ENCODE measurements at places on chromosomes 11 and 22.

DNA sequence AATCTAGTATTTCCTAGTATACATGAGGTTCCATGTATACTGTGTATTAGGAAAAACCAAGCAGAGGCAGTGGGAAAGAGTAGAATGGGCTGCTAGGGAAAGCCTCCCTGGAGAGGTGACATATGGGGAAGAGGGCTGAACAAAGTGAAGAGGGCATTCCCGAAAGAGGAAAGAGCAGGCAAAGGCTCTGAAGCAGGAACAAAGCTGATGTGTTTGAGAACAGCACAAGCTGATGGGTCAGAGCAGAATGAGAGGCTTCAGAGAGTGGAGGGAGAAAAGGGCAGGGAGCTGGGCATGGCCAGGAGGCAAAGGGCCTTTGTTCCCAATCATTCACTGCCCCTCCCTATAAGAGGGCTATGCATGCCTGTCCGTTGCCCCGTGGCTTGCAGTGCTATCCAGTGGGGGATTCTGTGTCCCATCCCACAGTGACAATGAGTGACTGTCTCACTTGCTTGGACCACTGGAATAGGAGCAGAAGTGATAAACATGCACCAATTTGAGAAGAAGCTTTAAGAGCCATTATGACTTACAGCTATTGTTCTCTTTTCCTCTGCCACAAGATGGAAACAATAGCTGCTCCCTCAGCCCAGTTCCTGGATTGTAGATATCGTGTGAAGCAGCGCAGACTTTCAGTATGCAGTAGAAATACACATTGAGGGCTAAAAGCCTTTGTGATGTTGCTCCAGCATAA lies 39.6 kb downstream of the GALNT18 start:
- DNase-seq = no peak

DNA sequence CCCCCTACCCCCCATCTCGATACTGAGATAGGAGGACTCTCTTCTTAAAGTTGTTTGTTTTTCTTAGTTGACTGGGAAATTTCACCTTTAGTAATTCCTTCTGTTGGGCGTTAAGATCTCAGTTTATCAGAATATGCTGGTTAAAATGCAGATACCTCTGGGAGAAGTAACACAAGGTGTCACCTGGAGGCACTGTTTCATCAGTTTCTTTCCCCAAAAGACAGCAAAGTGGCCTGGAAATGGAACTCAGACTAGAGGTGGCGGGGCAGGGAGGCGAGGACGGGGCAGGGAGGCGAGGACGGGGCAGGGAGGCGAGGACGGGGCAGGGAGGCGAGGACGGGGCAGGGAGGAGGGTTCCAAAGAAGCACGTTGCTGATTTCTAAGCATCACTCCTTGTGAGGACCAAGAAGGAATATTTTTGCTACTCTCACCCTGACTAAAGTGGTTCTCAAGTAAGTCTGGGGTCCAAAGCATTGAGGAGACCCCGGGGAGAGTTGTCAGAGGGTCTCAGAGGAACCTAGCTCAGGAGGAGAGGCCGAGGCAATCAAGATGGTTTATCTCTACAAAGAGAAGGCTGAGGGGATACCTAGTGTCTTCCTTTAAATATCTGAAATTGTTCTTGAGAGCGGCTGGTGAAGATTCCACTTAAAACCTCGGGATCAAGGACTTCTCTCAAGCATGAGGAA lies 147.0 kb upstream of the B3GAT1 start:
- DNase-seq = no peak

DNA sequence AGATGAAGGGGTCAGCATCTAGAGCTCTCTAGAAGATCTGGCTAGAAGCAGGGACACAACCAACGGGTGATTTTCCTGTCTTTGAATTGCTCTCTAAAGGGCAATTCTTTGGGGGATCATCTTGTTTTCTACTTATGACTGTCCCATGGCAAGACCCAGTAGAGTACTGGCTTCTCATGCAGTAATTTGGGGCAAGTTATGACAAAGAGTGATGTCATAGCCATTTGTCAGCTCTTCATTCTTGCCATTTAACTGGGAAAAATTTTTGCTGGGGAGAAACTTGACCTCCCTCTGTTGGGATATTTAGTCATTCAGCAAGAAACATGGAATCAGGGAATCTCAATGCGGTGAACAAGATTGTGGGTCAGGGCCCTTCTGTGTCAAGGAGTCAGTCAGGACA lies 80.4 kb downstream of the SLC1A2 start:
- DNase-seq = no peak

DNA sequence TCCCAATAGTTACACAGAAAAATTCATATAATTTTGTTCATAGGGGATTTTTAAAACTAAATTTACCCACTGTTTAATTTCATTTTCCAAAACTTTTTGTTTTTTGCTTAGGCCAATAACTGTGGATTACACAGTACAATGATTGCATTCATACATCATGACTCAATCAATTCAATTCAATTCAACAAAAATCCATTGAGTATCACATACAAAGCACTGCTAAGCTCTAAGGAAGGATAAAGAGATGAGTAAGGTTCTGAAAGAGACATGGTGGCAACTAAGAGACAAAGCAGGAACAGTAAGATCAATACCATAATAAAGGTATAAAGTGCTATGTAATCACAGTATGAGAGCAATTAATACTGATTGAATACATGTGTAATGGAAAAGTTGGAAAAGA lies 9.4 kb upstream of the LAYN start:
- DNase-seq = no peak

DNA sequence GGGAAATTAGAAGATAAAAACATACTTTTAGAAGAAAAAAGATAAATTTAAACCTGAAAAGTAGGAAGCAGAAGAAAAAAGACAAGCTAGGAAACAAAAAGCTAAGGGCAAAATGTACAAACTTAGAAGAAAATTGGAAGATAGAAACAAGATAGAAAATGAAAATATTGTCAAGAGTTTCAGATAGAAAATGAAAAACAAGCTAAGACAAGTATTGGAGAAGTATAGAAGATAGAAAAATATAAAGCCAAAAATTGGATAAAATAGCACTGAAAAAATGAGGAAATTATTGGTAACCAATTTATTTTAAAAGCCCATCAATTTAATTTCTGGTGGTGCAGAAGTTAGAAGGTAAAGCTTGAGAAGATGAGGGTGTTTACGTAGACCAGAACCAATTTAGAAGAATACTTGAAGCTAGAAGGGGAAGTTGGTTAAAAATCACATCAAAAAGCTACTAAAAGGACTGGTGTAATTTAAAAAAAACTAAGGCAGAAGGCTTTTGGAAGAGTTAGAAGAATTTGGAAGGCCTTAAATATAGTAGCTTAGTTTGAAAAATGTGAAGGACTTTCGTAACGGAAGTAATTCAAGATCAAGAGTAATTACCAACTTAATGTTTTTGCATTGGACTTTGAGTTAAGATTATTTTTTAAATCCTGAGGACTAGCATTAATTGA lies 1.0 kb downstream of the MALAT1 start:
- no peak for DNase-seq

DNA sequence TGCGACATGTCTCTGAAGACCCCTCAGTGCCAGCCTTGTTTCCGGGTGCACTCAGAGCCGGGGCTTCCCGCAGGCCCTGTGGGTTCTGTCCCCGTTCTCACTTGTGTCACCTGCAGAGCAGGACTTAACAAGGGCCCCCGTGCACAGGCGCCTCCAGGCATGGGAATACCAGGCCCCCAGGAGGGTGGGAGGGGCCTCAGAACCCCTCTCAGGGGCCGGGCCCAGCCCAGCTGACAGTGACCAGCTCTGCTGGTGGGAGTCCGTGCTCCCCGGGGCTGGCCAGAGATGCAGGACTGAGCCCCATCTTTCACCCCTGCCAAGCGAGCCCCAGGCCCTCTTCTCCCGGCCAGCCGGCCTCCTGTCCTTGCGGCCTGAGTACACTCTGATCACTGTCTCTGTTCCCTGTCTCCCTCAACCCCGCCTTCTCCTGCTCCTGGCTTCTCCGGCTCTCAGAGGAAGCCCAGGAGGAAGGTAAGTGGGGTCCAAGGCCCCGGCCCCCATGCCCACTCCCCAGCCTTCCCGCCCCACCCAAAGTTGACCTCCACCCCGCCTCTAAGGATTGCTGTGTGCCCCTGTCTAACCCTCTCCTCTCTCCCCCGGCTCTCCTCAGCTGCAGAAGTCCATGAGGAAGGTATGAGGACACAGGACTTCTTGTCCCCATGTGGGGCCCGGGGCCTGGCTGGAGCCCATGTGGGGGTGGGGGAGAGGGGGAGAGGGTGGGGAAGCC lies 5.3 kb downstream of the TNNT3 start:
- DNase-seq = no peak

- no peak for DNase-seq
Measured at GRCh38 chr22:43110927-43111623, 525 bp downstream of the BIK start.

DNA sequence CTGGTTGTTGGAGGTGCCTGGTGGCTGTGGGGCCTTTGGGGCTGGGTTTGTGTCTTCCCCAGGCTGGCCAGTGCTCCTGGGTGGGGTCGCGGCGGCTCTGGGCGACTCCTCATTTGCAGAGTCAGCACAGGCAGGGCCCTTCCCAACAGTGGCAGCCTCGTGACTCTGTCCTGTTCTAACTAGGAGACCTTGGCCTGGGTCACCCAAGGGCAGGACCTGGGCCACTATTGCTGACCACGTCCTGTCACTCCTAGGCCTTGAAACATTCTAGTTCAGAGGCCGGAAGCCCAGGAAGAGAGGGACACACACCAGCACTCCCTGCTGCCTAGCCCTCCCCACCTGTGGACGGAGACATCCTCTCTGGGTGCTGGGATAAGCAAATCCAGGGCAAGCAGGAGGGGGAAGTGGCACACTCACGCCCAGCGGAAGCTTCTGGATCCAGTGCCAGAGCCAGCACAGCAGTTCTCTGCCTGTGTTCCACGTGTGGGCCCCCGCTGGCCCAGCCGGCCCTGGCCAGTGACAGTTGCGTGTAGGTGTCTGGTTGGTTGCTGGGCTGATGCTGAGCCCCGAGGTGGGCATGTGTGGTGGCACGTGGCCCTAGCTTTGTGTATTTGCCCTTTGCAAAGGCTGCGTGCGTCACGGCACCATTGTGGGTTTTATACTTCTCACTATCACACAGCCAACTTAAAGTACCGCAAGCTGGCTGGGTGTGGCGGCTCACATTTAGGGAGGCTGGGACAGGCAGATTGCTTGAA lies 4.3 kb upstream of the CHID1 start:
- DNase-seq = no peak

DNA sequence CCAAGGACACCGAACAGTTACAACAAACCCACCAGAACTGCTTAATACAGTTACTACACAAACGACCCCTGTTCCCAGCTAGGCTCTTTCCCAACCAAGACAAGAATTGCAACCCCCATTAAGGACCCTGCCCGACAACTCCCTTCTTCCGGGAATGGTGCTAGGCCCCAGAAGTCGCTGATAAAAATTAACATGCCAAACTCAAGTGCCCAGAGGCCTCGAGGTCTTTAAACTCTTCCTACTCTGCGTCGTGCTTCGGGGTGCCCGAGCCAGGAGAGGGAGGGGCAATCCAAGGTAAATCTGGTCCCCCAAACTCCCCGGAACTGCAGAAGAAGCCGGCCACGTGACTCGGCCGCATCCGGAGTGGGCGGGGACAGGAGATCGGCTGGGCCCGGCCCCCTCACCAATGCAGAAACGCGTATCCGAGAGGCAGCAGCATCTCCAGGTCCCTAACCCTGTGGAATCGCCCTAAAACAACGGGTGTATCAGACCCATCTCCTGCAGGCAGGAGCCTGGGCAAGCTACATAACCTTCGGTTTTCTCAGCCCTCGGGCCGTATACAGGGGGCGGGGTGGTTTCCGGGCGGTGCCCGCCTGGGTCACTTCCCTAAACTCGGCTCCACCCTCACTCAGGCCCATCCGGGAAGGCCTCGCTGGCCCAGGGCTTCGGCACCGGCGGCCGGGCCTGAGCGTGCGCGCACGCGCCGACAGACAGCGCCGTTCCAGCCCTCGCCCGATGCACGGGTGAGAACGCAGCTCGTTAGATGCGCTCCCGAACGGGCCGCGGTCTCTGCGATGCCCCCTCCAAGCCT lies 1.1 kb downstream of the CFL1 start:
- peak; percentile 64 for DNase-seq

DNA sequence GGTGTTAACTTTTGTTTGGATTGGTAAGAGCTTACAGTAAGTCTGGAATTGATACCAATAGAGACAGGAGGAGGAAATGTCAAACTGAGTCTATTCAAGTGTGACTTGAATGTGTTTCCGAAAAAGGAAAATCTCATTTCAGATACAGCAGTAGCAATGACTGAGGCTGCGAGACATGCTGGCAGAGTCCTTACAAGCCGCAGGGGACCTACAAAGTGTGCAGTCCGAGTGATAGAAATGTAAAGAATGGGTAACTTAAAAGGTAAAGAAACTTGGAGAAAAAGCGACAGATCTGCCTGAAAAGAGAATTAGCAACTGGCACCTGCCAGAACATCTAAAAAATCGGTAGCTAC lies 444 bp downstream of the CWF19L2 start:
- DNase-seq = no peak

DNA sequence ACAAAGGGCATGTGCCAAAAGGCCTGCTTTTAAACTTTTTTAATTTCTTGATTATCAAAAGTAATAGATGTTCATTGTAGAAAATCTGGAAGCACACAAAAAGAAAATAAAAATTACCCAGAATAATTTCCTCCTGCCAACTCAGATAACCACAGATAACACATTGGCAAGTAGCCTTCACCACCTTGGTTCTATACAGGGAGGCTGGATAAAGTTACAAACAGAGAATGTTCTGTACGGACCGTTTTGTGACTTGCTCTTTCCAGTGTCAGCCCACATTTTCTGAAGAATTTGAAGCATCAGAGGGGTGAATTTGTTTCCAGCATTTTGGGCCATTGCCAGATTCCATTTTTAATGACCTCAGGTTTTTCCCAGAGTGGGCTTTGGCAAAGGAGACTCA lies 23.5 kb downstream of the TUG1 start:
- no peak for DNase-seq

DNA sequence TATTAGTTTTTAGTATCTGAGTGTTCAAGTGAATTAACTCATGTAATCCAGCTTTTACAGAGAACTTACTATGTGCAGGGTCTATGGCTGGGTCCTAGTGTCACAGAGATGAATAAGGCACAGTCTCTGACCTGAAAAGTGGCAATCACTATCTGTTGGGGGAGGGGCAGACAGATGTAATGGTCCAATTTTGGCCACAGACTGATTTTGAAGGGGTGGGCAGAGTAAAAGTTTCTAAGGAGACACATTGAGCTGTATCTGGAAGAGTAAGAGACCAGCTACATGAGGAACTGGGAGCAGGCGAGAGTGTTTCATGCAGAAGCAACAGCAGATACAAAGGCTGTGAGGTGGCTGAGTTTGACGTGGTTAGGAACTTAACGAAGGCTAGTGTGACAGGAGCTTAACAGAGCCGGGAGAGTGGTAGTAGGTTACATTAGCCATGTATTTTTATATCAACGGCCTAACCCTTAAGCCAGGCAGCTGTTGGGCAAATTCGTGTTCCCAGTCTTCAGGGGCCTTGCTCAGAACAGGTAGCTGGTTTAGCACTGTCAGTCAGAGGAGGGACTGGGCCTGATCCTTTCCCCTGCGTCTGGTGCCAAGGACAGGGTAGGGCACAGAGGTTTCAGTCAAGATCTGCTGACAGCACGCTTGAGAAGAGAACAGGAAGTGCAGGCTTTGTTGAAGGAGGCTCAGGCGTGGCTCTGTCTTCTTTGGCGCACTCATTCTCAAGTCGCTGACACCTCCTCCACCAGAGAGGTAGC lies 1.4 kb upstream of the STIM1 start:
- no peak for DNase-seq

GRCh38 chr11:61957021-61957770 lies 7.0 kb downstream of the BEST1 start:
- no peak for DNase-seq

GRCh38 chr11:77147668-77148321 lies 19.7 kb downstream of the MYO7A start:
- DNase-seq = peak; percentile 11

GRCh38 chr11:130473795-130474377 lies 25.4 kb downstream of the ADAMTS15 start:
- DNase-seq = no peak

All from activated naive CD8-positive, alpha-beta T cell treated with anti-CD3 and anti-CD28 coated beads, Interleukin-2, amount 50 U/mL, for 16 hours (primary cell).